ENCODE measurements at places on chromosomes 3 and 15. TPM values are rescaled to one million over a fixed set of nuclear protein-coding genes. Genes with fewer than 3 reads are reported as not detected.

- no peak for DNase-seq
Measured at GRCh38 chr15:34188711-34189110, 21.2 kb downstream of the KATNBL1 start.

DNA sequence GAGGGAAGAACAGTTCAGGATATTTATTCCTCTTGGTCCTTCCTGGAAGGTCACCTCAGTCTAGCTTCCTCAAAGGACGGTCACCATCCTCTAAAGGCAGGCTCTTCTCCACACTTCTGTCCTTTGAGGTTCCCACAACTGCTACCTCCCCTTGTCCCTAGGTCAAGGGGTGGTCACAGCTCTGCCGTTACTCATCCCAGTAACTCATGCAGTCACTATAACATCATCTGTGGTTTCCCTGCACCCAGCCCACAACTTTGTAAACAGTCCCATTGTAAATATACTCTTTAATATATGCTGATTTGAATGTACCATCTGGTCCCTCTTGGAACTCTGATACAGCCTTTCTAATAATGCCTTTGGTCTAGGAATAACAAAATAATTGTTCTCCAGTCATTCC, 887.4 kb downstream of the FHIT start:
- DNase-seq: no peak

- DNase-seq: no peak
Measured at GRCh38 chr3:25433868-25434267, 5.8 kb downstream of the RARB start.

GRCh38 chr15:95277266-95277665, 1045.9 kb downstream of the MCTP2 start:
- DNase-seq: no peak

- DNase-seq: no peak
Measured at GRCh38 chr15:99324082-99324620, 72.9 kb downstream of the LRRC28 start.

DNA sequence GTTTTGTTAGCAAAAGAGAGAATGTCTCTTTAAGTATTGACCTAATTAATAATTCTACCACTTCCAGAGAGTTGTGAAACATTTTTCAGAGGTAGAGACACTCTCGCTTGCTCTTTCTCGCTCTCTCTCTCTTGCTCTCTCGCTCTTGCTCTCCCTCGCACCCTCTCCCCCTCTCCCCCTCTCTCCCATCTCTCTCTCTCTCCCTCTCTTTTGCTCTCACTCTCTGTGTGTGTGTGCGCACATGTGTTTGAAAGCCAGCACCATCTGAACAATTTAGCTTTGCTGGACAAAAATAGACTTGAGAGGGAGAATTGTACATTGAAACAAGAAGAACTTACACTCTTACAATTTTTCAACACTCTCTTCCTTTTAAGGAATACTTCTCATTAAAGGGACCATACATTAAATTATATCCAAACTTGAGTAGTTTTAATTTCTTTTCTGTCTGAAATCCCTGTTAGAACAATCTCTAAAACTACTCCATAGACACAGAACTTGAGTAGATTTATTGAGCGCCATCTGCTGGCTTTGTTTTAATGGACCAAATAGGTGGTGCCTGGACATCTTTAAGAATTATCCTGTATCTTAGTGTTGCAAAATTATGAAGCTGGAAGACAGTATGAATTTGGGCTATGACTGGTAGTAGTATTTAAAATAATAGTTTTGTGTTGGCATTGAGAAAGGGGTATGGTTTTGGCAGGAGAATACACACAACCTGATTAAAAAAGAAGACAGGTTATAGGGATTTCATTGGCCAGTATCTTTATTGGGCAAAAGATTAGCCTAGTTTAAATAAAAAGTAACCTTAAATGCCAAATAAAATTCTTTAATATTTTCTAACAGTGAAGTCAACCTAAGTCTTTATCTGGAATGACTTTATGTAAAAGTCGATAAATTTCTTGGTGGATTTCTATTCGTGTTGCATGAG, 124.6 kb downstream of the AKAP13 start:
- no peak for DNase-seq

GRCh38 chr15:52236013-52236412, 44.8 kb upstream of the GNB5 start:
- DNase-seq: no peak

GRCh38 chr3:102083473-102083872, 234.2 kb downstream of the NFKBIZ start:
- no peak for DNase-seq

Gene FRMD5
- total RNA-seq: 0.42 TPM

Gene OSTN
- not detected for total RNA-seq

Gene KNL1
- 0.63 TPM for total RNA-seq

Gene DYNC1LI1
- 38.2 TPM for total RNA-seq

Gene WDR93
- not detected for total RNA-seq

DNA sequence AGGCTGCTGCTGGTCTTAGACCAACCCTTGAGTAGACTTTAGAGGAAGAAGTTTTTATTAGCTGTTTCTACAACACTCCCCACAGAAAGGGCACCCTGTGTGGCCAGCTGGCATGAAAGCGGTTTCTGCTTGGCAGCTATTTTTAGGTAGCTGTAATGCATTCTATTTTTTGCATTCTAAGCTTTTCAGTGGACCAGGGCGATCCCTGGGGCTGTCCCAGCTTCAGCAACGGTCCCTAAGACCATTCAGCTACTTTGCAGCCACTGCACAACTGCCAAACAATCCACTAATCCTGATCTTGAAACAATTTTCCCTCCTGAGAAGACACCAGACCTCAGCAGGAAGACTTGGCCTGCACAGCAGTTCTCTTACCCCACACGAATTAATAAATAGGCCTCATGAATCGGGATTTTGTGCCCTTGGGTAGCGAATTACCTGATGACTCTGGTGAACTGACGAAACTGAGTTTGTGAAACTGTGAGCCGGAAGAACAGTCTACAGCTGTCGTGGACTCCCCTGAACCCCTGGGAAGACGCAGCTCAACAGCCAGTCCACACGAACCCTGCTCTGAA, 14.6 kb upstream of the TFRC start:
- no peak for DNase-seq

- no peak for DNase-seq
Measured at GRCh38 chr15:50009634-50010033, 109.4 kb downstream of the ATP8B4 start.

- DNase-seq: no peak
Measured at GRCh38 chr15:57003418-57003817, 85.0 kb downstream of the TCF12 start.

GRCh38 chr15:34043813-34044212, 4.8 kb upstream of the AVEN start:
- no peak for DNase-seq

- no peak for DNase-seq
Measured at GRCh38 chr15:24955531-24955921, 739 bp downstream of the SNRPN start.

DNA sequence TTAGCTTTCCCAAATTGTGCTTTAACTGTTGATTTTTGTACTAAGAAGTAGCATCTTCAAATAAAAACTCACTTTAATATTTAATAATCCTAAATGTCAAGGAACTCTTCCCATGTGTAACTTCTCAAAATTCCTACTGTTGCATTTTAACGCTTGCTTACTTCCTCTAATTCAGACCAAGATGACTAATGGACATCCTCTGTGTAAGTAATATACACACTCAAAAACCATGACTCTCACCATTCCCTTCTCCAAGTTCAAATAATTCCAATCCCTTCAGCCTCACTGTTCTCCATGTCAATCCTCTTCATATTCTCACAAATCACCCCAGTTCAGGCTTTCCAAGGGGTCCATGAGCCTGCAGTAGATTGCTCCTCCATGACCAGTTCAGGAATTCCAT, 13.0 kb downstream of the MRPL46 start:
- DNase-seq: peak; percentile 17

GRCh38 chr3:126613479-126614188, 41.3 kb downstream of the TXNRD3 start:
- no peak for DNase-seq

- DNase-seq: no peak
Measured at GRCh38 chr3:155079746-155080487, at the start of gene MME. TSS of gene MME (plus strand) at chr3:155080319. CDS start at chr3:155084168, 3,849 bp downstream.

Gene INSYN1
- total RNA-seq: 21.2 TPM

Gene CYP11A1
- total RNA-seq: 1.8 TPM

DNA sequence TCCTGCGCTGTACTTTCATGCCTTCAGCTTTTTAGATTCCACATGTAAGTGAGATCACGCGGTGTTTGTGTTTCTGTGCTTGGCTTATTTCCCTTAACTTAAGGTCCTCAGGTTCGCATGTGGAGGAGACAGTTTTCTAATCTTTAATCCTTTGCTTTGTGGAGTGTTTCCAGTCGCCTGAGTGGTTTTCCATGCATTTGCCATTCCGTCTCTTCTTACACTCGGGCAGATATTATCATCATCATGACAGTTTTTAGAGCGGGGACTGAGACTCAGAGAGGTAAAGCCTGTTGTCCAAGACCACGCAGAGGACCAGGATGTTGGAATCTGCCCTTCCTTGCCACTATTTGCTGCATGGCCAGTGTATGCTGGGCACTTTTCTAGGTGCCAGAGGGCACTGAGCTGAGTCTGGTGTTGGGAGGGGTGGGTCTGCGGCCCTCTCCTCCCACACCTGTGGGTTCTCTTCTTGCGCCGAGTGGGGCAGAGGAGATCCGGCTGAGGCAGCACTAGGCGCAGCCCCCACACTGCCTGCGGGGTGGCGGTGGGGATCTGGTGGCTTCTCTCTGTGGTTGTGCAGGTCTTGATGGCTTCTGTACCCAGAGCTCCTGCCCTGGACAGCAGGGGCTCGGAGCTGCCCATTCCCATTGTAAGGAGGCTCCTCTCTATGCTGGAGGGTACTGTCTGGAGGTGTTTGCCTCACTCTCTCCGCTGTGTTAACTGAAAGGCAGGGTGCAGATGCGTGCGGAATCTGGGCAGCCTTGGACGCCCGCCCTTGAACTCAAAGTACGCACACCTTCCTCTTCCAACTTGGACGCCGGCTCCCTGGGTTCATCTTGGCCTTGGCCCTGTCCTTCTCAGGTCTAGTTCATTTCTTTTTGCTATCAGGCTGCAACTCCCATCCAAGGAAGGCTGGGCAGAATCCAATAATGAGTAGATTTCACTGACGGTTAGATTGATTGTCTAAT, 156.0 kb upstream of the RGMA start:
- peak; percentile 87 for DNase-seq

- DNase-seq: no peak
Measured at GRCh38 chr15:25184356-25185155, 229.8 kb downstream of the SNRPN start.

Data from esophagus muscularis mucosa (tissue), 4 donors.